ENCODE measurements at places on chromosomes 13 and 19.

DNA sequence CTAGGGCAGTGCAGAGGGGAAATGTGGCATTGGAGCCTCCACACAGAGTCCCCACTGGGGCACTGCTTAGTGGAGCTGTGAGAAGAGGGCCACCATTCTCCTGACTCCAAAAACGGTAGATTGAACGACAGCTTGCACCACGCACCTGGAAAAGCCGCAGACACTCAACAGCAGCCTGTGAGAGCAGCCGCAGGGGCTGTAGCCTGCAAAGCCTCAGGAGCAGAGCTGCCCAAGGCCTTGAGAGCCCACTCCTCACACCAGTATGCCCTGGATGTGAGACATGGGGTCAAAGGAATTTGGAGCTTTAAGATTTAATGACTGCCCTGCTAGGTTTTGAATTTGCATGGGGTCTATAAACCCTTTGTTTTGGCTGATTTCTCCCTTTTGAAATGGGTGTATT, 31.7 kb downstream of the NEK5 start:
- DNase-seq: no peak

GRCh38 chr19:18846862-18847548, 15.2 kb downstream of the UPF1 start:
- DNase-seq: peak; percentile 78

DNA sequence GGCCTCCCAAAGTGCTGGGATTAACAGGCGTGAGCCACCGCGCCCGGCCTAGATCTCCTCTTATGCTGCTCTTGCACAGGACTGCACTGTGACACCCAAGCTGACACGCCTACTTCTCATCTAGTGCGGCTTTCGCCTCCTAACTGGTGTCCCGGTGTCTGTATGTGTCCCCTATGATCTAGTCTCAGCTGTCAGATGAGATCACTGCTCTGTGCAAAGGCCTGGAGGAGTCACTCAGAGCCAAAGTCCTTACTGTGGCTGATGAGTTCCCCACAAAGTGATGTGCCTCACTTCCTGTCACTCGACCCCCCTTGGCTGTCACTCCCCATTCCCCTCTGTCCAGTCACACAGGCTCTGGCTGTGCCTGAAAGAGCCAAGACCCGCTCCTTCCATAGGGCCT, 2.5 kb downstream of the ZNF556 start:
- no peak for DNase-seq

DNA sequence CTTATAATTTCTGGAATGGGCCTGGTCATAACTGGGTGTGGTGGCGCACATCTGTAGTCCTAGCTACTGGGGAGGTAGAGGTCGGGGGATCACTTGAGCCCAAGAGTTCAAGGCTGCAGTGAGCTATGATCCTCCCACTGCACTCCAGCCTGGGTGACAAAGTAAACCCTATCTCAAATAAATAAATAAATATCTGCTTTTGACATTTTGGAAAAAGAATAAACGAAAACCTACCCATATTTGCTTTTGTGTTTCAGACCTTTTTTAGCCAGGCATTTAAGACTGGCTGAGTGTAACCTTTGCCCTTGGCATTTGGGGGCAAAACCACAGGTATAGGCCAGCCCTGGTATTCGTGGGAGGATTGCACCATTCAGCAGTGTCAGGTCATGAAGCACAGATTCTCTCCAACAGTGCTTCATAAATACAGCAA, 14.8 kb upstream of the RCBTB2 start:
- no peak for DNase-seq

GRCh38 chr13:36879218-36879938, 40.7 kb downstream of the SMAD9 start:
- no peak for DNase-seq

- DNase-seq: peak; percentile 99
These were observed at the start of the genes TIMM29 and YIPF2 for GRCh38 chr19:10928563-10929401. Gene TIMM29, plus strand, starts transcription at chr19:10928811. Its CDS starts 12 bp downstream, at chr19:10928823. Gene YIPF2, minus strand, starts transcription at chr19:10928639. Its CDS starts 229 bp downstream, at chr19:10928410.

DNA sequence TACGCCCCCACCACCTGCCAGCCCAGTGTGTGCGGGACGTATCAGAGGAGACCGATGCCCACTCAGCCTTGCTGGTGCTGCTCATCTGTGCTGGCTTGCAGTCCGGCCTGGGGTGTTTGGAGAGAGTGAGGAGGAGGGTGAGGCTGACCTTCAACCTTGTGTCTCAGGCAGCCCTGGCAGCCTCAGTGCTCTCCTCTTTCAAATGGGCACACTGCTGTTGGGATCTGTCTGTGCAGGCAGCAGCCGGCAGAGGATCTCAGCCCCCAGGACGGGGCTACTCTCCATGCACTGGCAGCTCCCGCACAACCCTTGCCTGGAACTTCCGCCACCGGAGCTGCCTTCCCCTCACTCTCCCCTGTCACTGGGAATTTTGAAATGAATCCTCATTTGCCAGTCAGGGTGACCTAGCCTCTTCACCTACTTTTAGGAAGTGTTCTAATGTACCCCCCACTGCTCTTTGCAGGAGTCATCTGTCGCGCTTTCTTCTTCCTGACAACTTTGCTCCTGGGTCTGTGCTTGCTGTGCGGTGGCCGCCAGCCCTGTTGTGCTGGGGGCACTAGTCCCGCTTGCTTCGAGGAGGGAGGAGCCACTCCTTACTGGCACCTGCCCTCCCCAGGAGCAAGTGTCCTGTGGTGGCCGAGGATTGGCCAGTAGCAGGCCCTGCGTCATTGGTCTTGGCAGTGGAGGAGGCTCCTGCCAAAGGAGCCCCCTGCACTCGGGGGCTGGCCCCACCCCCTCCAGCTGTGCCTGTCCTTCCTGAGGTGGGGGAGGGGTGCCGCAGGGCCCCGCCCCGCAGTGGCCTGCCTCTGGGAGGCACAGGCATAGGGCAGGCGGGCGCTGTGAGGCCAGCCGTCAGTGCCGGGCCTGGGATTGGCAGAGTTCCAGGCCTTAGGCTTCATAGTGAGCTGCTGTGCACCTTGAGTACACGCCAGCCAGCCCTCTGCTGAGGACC, 53.4 kb downstream of the TSSK6 start:
- DNase-seq: peak; percentile 60

DNA sequence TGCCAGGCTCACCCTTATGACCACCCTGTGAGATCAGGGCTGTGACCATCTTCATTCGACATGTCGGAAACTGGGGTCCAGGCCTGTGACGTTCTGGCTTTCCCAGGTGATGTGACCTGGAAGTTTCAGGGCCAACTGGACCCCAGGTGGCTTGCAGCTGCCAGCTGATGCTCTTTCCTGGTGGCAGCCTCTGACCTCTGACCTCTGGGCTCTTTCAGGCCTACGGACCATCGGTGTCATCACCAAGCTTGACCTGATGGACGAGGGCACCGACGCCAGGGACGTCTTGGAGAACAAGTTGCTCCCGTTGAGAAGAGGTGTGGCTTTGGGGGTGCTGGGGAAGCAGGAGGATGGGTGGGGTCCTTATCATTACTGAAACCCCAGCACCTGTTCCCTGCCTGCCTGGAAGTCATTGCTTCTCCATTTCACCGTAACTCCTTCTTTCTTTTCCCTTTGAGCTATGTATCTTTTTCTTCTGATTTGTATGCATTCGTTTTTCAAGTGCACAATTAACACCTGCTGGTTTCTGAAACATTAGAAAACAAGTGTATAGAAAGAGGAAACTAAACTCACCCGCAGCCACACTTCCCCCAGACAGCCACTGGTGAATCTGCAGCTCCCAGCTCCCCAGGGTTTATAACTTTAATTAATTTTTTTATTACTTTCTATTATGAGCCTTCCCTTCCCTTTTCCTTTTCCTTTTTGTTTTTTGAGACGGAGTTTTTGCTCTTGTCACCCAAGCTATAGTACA, 58.9 kb downstream of the TMED1 start:
- no peak for DNase-seq

DNA sequence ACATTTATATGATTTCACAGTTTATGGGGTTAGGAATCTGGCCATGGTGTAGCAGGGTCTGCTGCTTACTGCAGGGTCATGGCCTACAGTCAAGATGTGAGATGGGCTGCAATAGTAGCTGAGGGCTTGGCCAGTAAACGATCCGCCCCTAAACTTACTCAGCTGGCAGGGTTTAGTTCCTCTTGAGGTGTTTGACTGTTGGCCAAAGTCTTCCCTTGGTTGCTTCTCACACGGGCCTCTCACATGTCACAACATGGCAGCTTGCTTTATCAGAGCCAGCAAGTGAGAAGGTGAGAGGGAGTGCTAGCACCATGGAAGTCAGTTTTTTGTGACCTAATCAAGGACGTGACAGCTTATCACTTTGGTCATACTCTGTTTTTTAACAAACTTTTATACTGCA, 77.1 kb downstream of the DNAJC3 start:
- no peak for DNase-seq

GRCh38 chr19:38509027-38509426, 75.5 kb downstream of the RYR1 start:
- DNase-seq: no peak

DNA sequence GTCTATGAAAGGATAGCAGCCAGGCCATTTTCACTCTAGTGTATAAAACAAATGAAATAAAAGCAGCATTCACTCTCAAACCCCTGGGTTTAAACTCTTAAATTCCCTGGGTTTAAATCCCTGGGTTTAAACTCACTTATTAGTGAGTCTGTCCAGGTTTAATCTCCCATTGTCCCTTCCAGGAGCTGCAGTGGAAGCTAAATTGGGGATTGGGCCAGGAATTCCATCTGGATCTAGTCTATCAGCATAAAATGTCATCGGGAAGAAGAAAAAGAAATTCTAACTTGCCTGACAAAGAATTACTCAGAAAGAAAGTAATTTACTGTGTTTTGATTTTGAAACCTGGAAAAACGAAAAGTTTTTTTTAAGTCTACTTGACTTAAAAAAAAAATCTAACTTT, 54.8 kb downstream of the FRY start:
- DNase-seq: no peak

DNA sequence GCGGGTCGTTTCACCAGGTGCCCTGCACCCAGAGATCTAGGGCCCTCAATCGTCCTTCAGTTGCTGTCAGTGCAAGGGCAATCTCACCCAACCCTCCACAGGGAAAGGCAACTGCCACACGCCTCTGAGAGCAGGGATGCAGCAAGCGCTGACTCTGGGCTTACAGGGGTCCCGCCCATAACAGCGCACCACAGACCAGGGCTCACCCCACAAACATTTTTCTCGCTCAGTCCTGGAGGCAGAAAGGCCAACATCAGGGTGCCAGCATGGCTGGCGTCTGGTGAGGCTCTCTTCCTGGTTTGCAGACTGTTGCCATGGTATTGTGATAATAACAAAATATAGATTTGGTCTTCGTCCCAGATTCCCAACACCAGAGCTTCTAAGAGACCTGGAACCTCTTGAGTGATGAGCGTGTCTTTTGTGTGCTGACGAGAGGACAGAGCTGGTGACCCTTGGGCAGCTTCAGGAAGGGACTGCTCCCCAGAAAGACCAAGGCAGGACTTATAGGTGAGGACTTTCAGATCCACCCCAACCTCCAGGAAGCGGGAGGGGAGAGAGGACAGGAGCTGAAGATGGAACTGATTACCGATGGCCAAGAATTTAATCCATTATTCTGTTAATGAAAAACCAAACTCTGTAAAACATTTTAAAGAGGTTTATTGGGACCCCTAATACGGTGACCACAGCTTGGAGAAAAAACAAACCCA, 51.3 kb downstream of the C13orf46 start:
- DNase-seq: no peak

DNA sequence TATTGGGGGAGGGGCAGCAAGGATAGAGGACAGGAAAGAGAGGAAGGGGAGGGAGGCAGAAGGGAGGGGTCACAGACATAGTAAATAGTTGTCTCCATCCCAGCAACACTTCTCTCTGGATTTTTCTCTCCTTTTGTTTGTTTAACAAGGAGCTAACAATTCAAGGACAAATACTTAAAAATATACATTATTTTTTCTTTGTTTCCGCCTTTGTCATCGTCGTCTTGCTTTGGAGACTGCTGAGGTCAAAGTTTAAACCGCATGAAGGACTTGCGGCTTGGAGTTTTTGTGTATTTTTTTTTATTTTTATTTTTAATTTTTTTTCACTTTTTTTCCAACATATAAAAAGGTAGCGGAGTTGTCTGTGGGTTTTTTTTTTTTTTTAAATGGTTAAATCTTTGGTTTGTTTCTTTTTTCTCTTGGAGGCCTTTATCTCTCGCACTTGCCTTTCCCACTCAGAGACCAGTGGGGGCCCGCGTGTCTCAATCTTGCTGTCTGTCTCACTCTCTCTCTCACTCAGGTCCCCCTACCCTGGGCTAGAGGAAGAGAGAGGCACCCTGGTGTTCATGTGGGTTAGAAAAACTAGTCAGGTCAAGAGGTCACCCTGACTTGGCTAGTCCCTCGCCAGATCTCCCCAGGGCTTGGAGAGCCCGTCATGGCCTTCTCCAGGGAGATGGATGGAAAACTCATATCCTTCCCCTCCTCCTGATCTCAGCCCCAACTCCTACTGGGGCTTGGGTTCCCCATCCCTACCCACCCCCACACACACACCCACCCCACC, 11.0 kb downstream of the ZNF574 start:
- DNase-seq: no peak

DNA sequence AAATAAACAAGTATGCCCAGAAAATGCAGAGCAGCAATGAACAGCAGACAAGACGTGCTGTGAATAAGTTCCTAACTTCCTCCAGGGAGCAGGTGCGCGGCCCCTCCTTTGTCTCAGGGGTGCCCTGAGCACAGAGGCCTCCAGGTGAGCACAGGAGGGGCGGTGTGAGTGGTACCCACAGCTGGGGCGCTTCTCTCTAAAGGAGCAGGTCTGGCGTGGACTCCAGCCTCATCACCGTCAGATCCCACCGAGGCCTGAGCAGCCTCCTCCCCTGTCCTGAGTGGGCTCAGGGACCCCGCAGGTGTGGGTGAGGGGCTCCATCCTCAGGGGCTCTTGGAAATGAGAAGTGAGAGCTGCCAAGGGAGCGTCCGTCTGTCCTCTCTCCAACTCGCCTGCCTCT, 3.2 kb downstream of the LILRA5 start:
- no peak for DNase-seq

GRCh38 chr19:54473071-54473891, at the start of gene CDC42EP5:
Gene CDC42EP5, minus strand, starts transcription at chr19:54473296. Its CDS starts 7,749 bp downstream, at chr19:54465547.
- DNase-seq: peak; percentile 73

DNA sequence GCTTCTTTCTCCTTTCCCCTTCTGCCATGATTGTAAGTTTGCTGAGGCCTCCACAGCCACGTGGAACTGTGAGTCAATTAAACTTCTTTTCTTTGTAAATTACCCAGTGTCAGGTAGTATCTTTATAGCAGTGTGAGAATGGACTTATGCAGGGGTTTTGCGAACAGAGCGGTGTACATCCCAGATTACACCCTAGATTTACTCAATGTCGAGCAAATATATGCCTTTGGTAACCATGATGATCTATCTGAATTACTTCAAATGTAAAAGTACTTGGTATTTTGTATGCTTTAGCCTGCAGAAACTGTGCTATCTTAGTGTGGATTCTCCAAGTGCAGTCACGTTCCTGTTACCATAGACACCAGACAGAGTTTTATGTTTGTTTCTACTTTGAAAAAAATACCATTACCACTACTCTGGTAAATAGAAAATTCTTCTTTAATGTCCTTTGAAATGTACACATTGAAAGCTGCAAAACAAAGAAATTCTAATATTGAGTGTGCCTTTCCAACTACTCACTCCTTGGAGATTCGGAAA, 510.4 kb upstream of the ARGLU1 start:
- DNase-seq: no peak

Data from left lung (tissue), 14 donors.